Naive thymus-derived CD4-positive, alpha-beta T cell (primary cell): ENCODE measurements at places on chromosomes 1 and 21.

DNA sequence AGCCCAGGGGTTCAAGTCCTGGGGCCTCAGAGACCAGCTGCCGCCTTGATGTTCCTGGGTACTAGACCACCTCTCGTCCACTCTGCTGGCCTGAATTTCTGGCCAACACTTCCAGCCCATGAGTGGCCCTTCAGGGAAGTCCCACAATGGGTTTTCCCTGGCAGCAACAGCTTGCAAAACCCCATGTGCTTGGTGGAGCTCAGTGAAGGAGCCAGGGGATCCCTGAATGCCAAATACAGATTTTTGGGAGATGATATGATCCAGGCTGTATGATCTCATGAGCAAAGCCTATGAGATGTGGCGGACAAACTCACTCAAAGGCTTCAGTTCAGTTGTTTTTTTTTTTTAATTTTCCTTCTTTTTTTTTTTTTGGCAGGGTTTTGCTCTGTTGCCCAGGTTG lies 9.6 kb upstream of the RASSF5 start:
- DNase-seq = no peak

DNA sequence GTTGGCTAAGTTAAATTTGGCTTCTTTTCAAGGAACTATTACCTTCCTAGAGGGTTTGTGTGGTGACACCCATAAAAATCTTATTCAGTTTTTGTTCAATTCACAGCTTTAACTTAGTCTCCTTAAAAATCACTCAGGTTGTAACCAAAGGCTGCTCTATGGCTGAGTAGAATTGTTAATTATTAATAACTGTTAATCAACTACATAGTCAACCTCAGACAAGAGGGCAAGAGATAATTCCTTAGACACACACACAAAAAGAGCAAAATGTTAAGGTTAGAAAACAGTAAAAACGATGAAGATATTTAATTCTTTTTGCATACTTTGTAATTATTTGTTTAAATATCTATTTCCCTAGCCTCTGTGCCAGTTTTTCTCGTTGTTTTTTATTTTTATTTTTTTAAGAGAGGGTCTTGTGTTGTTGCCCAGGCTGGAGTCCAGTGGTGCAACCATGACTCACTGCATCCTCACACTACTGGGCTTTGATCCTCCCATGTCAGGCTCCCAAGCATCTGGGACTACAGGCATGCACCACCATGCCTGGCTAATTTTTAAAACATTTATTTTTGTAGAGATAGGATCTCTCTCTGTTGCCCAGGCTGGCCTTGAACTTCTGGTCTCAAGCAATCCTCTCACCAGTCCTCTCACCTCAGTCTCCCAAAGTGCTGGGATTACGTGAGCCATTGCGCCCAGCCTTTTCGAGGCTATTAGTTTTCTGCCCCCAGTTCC lies 215.2 kb downstream of the DISC1 start:
- DNase-seq = no peak

- no peak for DNase-seq
Observed at GRCh38 chr1:213533125-213533524, 454.6 kb upstream of the PROX1 start.

- no peak for DNase-seq
Observed at GRCh38 chr1:181089017-181089675, 646 bp downstream of the IER5 start.

DNA sequence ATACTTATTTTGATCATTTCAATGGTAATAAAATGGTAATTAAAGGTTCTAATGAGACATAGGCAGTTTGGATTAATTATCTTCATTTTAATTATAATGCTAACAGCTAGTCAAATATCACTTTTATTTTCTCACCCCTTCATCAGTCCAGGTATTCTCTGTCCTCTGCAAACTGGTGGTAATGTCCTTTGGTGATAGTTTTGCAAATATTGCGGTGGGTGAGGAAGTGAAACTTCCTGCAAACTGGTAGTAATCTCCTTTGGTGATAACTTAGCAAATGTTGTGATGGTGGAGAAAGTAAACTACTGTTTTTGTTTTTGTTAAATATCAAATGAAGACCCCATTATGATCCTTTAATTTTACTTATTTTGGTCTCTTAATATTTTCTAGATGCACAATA lies 209.0 kb downstream of the AMY1C start:
- no peak for DNase-seq

DNA sequence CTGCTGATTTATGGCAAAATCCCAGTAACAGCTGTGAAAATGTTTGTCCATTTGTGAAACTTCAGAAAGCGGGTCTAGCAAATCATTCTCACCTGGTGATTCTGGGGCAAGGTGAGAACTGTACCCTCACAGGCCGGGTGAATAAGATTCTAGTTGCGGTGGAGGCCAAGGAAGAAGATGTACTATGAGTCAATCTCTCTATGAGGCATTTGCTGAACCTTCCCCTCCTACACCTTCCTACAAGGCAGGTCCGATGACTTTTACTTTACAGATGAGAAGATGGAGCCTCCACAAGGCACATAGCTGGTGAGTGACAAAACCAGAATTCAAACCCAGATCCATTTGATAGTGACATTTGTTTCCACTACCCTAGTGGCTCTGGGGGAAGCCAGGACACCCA lies 72.7 kb downstream of the BACH1 start:
- no peak for DNase-seq

- no peak for DNase-seq
Observed at GRCh38 chr1:8155528-8156186, 129.5 kb upstream of the ERRFI1 start.

GRCh38 chr1:25642574-25643108 lies 26.1 kb downstream of the MAN1C1 start:
- DNase-seq = peak; percentile 83

DNA sequence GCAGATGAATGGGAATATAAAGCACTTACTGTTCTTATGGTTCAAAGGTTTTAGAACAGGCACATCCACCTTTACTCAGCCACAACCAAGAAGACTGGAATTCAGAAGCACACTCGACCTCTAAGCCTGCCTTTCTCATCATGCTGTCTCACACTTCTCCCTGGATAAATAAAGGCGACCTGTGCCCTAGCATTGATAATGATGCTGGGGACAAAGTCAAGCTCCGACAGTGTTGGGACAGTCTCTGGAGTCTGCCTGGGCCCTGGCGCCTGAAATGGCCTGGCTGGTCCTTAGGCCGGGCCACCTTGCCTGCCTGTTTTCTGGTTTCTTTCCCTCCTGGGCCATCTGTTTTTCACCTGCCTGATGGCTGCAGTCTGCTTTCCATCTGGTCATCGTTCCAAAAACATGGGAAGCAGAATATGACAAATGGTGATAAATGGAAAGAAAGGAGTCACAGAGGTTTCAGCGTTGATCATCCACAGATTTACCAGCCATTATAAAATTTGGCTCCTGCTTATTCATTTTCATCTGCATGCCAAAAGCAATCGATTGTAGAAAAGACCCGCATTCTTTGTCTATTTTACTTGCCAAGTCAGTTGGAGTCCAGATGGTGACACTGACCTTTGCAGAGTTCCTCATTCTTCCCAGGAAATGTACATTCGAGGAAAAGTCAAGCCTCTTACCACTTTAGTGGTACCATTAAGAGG lies 91.2 kb upstream of the KCNJ15 start:
- no peak for DNase-seq

DNA sequence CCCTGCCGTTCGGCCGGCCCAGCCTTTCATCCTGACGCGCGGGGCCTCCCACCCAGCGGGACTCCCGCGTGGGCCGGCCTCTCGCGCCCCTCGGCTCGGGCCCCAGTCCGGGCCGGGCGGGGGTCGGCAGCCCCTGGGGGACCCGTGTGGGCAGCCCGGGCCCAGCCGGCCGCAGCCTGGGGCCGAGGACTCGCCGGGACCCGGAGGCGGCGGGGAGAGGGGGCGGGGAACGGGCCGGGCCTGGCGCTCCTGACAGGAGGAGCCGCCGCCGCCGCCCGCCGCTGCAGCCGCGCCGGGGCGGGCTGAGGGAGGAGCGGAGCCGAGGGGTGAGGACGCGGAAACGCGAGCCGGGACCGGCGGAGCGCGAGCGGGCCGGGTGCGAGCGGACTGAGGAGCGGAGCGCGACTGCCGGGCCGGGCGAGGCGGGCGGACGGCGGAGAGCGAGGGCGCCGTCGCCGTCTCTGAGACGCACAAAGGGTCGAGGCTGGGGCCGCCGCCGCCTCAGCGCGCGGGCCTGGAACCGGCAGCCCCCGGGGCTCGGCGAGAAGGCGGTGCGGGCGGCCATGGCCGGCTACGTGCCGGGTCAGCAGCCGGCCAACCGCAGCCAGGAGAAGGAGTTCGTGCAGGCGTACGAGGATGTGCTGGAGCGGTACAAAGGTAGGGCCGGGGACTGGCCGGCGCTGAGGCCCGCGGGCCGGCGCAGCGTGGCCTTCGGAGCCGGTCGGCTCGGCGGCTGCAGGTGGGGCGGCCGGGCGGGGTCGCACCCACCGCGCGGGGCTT lies 79.1 kb downstream of the NDUFS5 start:
- DNase-seq = peak; percentile 34

- no peak for DNase-seq
Observed at GRCh38 chr1:230730977-230731376, 16.2 kb upstream of the CAPN9 start.

DNA sequence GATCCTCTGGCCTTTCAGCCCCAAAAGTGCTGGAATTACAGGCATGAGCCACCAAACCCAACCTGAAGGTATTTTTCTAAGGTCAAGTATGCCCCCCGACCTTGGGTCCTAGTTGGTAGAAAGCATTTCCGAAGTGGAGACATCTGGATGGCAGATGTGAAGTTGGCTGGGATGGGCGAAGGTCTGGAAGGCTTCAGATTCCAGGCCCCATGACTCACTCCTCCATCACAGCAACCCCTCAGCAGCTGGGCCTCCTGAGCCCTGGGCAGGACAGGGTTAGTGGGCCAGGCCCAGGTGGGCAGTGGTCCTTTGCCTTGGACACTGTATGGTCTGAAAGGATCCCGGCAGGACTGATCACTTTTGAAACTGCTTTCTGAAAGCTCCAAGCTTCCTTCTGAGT lies 23.3 kb downstream of the NAV1 start:
- DNase-seq = no peak

- DNase-seq = peak; percentile 27
Observed at GRCh38 chr1:12477936-12478611, 139.9 kb downstream of the DHRS3 start.

GRCh38 chr1:115692224-115692623 lies 50.5 kb downstream of the VANGL1 start:
- no peak for DNase-seq

- no peak for DNase-seq
Observed at GRCh38 chr1:175415129-175415712, 222.6 kb upstream of the KIAA0040 start.

GRCh38 chr1:38360807-38361206 lies 314.2 kb upstream of the POU3F1 start:
- no peak for DNase-seq

DNA sequence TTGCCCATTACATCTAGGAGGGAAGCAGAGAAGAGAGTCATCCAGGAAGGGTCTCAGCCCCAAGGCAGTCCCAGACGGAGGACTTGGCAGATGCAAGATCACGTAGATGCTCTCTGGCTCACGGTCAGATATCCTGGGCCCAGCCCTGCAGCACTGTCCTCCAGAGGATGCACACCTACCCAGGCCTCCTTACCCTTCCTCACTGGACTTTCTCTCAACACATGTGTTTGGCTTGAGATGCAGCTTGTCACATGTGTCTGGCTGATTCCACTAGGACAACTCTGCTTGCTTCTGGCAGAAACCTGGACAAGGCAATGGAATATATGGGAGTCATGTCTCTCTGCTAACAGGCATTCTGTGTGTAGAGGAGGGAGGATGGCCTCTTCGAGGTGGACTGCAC lies 32.4 kb upstream of the POU3F1 start:
- no peak for DNase-seq

- no peak for DNase-seq
Observed at GRCh38 chr1:29584776-29585175, 348.5 kb downstream of the PTPRU start.

- DNase-seq = no peak
Observed at GRCh38 chr1:56948403-56949023, 17.3 kb downstream of the C8B start.
